ENCODE measurements at places on chromosomes 4 and X.

DNA sequence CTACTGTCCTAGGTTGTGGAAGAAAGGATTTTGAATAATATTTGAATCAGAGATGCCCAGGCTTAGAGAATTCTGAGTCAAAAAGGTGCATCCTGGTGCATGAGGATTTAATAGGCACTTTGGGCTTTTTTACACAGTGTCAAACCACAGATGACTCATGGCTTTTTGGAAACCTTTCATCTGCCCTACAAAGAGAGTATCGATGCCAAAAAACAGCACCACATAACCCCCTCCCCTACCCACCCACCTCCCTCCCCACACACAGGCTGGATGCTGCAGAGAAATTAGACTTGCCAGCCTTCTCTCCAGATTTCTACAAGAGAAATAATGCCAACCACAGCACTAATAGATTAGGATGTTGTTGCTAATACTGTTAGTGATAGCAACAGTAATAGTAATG lies 779.3 kb downstream of the NLGN4X start:
- no peak for DNase-seq

GRCh38 chrX:132563976-132564375 lies 75.1 kb upstream of the MBNL3 start:
- no peak for DNase-seq

- no peak for DNase-seq
These were observed 21.7 kb downstream of the HTT start for GRCh38 chr4:3096202-3096601.

- DNase-seq = no peak
These were observed 54.5 kb downstream of the MID2 start for GRCh38 chrX:107880054-107880610.

- DNase-seq = no peak
These were observed 160.3 kb upstream of the RASGEF1B start for GRCh38 chr4:81631958-81632441.

GRCh38 chrX:148371291-148371690 lies 129.1 kb upstream of the AFF2 start:
- DNase-seq = no peak

DNA sequence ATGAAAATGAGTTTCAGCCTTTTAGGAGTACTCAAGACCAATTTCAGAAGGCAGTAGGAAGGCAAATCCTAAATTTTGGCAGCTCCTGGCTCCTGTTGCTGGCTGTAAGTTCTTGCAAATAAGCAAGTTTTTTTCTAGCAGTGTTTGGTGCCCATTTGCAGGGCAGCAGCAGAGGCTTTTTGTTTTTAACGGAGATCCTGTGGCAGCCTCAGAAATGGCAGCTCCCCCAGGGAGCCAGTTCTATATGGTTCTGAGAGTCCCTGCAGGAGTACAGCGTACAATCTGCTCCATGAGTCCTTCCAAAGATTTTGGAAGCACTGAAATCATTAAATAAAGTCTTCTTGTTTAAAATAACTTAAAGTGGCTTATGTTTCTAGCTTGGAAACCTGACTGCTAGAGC lies 171.9 kb downstream of the NDST4 start:
- no peak for DNase-seq

DNA sequence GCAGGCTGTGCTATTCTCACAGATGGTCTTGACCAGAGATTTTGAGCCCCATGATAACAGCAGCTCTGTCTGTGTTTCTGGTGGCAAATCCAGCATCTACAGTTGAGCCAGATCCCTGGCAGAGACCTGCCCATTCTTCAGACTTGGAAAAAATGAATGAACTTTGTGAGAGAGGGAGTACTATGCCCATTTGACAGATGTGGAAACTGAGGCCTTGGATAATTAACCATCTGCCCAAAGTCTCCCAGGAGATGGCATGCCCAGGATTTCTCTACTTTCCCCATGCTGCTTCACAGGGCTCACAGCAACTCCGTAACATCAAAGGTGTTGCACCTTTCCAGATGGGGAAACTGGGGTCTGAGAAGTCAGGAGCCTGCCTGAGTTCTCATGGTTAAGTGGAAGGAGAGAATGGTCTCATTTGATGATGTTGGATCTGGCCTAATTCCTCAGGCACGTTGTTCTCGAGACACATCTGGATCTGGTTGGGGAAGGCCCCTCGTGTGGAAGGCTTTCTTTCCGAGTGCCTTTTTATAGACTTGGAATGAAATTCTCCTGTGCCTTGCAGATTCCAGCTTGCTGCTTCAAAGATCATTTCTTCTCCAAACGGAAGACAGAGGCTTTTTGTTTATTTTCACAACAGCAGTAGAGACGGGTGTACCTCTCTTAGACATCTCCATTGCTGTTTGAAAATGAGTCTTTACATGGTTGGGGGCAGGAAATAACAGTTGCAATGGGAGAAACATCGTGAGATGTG lies 73.3 kb upstream of the STX18 start:
- DNase-seq = no peak

DNA sequence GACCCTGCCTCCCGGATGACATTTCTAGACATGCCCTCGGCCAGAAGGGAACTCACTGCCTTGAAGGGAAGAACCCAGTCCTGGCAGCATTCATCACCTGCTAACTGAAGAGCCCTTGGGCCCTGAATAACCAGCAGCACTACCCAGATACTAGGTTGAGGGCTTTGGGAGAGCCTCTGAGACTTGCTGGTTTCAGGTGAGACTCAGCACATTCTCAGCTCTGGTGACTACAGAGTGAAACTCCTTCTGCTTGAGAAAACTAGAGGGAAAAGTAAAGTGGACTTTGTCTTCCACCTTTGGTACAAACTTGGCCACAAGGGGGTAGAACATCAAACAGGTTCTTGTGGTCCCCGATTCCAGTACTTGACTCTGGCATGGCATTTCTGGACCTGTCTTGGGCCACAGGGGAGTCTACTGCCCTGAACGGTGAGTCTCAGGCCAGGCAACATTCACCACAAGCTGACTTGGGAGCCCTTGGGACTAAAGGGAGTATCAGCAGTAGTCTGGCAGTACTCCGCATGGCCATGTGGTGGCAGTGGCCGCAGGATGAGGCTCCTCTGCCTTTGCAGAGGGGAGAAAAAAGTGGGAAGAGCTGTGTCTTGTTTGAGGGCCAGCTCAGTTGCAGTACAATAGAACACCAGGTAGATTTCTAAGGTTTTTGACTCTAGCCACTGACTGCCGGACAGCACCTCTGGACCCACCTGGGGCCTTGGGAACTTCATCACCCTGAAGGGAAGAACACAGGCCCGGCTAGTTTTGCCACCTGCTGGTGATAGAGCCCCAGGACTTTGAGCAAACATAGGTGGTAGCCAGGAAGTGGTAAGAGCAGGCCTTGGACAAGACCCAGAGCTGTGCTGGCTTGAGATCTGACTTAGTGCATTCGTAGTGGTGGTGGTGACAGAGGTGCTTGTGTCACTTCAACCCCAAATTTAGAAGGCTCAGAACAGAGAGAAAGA lies 414.8 kb downstream of the OPHN1 start:
- no peak for DNase-seq

- DNase-seq = no peak
These were observed 222.0 kb downstream of the SPRY1 start for GRCh38 chr4:123618606-123619005.

DNA sequence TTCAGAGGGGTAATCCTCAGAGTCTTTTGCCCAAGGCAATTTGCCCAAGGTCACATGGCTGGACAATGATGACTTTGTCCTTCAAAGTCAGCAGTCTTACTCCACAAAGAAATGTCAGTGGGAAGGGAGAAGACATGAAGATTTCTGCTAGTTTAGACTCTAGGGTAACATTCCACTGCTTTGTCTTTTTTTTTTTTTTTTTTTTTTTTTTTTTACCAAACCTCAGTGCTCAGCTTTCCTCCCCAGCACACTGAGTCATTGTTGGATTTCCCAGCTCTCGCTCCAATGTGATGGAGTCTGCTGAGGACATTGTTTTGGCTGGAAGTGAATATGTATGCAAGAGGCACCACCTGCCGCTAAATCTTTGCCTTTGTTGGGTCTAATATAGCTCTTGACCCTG lies 7.2 kb upstream of the C1QTNF7 start:
- no peak for DNase-seq

GRCh38 chr4:2791518-2792395 lies 1.1 kb upstream of the SH3BP2 start:
- DNase-seq = no peak

DNA sequence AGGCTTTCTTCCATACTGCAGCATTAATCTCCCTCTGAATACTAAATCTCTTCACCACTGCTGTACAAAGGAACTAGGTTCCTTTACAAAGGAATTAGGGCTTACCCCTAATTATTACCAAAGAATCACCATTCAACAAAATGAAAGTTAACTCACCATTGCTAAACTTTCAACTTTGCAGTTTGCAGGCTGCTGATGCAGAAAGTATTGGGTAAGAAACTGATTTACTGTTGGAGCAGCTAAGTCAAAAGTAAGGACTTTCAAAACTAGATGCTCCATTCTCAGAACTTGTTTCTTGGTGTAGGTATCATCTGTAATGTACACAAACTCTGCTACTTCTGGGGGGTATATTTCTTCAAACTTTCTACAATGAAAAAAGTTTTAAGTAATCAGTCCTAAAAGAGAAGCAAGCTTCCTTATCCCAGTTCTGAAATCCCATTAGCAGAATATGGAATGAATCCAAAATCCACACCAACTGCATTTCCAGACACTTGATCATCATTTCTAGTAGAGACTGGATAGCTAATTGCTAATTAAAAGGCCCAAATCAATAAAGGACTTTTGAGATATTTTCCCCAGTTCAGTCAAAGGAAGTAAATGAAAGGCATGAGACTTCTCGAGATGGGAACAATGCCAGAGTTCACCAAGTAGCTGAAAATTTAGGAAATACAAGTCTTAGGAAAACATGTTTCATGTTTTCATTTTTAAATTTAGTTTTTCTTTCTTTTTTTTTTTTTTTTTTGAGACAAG lies 4.3 kb downstream of the CCNA2 start:
- DNase-seq = no peak

- DNase-seq = no peak
These were observed 119.5 kb upstream of the MAP9 start for GRCh38 chr4:155496294-155496626.

GRCh38 chr4:43132010-43132582 lies 239.6 kb downstream of the GRXCR1 start:
- peak; percentile 11 for DNase-seq

DNA sequence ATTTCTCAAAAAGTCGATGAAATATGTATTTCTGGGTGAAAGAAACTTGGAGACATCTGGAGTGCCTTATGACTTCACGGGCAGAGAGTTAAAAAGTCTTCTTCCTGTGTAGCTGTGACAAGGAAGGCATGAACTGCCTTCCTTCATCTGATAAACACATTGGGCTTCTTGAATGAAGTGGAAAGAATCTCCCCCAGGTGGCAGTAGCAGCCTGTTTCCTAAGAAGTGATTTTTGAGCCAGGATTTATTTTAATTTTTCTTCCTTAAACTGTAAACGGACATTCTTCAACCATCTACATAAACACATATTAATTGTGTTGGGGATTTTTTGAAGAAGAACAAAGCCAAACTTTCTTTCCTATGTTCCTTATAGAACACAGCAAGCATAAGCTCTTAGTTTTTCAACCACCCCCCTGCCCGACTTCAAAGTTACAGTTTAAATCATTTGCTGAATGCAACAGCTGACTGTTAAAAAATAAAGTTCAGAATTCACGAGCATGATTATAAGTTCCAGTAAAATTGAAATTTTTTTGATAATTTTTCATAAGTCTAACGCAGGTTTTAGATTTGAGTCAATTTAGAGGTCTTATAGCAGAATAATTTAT lies 980 bp upstream of the GIMD1 start:
- no peak for DNase-seq

DNA sequence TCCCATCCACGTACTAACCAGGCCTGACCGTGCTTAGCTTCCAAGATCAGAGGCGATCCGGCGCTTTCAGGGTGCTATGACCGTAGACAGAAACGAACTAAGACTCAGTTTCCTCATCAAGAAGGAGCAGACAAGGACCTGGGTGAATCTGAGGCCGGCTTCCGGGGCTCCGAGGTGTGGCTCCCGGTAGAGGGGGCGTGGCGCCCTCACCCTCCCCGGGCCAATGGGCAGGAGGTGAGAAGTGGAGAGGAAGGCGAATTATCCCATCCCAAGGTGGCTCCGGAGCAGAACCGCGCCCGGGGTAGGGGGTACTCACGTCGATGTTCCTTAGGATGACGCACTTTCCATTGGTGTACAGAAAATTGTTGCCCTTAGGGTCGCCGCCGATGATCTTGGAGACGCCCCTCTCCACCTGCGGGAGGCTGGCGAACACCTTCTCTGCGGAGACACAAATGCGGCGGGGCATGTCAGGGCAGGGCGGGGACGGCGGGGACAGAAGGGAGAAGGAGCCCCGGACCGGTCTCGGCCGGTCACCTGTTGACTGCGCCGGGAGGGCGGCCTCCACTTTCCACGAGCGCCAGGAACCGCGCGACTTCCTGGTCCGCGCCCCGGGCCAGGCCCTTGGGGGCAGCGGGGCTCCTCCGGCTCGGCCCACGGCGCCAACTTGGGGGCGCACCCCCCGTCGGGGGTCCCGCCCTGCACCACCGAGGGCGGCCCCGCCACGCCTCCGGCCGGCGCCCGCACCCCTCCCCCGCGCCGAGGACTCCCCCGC lies 616 bp downstream of the WDR1 start:
- peak; percentile 69 for DNase-seq

DNA sequence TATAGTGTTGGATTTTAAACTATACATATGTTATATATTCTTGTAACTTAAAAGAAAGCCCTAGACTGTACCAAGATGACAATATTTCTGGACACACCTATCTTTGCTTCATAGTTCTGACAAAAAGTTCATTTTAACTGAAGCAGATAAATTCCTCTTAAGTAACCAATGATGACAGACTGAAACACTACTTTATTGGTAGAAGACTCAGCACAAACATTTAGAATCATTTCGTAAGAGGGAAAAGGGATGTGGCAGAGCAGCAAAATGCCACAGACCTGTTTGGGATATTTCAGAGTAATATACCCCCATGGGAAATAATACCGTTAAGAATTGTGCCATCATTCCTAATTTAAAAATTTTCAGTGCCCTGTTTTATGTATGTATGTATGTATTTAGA lies 56.2 kb downstream of the APOO start:
- no peak for DNase-seq

Data from stimulated activated CD4-positive, alpha-beta T cell treated with anti-CD3 and anti-CD28 coated beads, Interleukin-4, amount 100 ng/mL, for 4 hours (primary cell).